ENCODE measurements at places on chromosomes 1 and 21.

GRCh38 chr1:230712470-230712942 lies 1.4 kb downstream of the AGT start:
- no peak overlapping the region for H3K4me3 ChIP-seq
- no peaks in the 10 kb centered on the region for H3K36me3 ChIP-seq
- H3K27ac ChIP-seq: no peak overlapping the region
- H3K4me1 ChIP-seq: peaks cover 20% of the 10 kb centered on the region
- H3K27me3 ChIP-seq: no peaks in the 10 kb centered on the region

GRCh38 chr21:26210614-26211013 lies 40.0 kb upstream of the APP start:
- H3K36me3 ChIP-seq: no peaks in the 10 kb centered on the region
- DNase-seq: no peak
- no peak overlapping the region for H3K4me3 ChIP-seq
- no peaks in the 10 kb centered on the region for H3K27me3 ChIP-seq
- H3K27ac ChIP-seq: no peak overlapping the region
- H3K4me1 ChIP-seq: no peaks in the 10 kb centered on the region

- no peak overlapping the region for H3K4me3 ChIP-seq
- peaks cover 13% of the 10 kb centered on the region for H3K4me1 ChIP-seq
- no peak overlapping the region for H3K27ac ChIP-seq
- DNase-seq: peak; percentile 38
- H3K27me3 ChIP-seq: no peaks in the 10 kb centered on the region
These were observed 37.1 kb downstream of the SLC30A1 start for GRCh38 chr1:211541720-211542477.

DNA sequence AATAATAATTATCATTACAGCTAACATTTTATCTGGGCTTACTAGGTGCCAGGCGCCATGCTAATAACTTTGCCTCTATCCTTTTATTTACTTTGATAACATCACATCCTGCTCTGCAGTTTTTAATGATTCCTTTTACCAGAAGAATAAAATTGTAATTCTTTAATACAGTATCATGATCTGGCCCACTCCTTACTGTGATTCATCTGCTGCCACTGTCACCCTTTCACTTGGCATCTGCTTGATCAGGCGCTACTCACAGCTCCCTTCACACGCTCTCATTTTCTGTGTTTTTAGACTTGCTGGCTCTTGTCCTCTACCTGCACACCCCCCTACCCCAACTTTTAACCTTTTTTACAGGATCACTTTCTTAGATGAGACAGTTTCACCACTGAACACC lies 167.5 kb downstream of the NTMT2 start:
- no peak for DNase-seq
- no peaks in the 10 kb centered on the region for H3K36me3 ChIP-seq
- H3K4me3 ChIP-seq: no peak overlapping the region
- H3K27ac ChIP-seq: no peak overlapping the region

DNA sequence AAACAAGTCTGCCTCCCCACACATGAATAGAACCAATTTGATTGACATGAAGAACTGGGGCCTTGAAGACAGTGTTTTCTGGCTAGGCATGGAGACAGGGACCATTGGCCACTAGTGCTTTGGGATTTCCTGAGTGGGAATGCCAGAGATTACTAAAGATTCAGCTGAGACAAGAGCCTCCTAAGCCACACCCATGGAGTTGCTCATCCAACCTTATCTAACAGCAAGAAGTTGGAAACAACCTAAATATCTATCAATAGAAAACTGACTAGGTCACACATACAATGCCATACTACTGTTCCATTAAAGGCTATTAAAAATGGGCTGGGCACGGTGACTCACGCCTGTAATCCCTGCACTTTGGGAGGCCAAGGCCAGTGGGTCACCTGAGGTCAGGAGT lies 184.1 kb downstream of the ZBTB18 start:
- H3K4me1 ChIP-seq: peaks cover 15% of the 10 kb centered on the region
- H3K36me3 ChIP-seq: no peaks in the 10 kb centered on the region
- DNase-seq: no peak
- no peak overlapping the region for H3K27ac ChIP-seq

- H3K4me1 ChIP-seq: no peaks in the 10 kb centered on the region
- H3K36me3 ChIP-seq: no peaks in the 10 kb centered on the region
- no peak overlapping the region for H3K4me3 ChIP-seq
- no peaks in the 10 kb centered on the region for H3K27me3 ChIP-seq
- H3K27ac ChIP-seq: no peak overlapping the region
These were observed 83.0 kb upstream of the ATF3 start for GRCh38 chr1:212525479-212526110.

DNA sequence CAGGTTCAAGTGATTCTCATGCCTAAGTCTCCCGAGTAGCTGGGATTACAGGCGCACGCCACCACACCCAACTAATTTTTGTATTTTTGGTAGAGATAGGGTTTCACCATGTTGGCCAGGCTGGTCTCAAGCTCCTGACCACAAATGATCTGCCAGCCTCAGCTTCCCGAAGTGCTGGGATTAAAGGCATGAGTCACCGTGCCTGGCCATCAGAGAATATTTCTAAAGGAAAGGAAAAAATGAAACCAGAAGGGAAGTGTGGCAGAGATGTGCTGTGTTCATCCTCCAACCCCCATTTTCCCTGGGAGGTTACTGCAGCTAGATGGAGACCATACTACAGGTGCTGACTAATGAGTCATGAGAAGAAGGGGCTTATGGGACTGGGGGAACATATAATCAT lies 964.1 kb downstream of the TTLL7 start:
- no peak overlapping the region for H3K27ac ChIP-seq
- no peak for DNase-seq
- H3K4me1 ChIP-seq: no peaks in the 10 kb centered on the region
- H3K36me3 ChIP-seq: no peaks in the 10 kb centered on the region
- H3K27me3 ChIP-seq: no peaks in the 10 kb centered on the region

DNA sequence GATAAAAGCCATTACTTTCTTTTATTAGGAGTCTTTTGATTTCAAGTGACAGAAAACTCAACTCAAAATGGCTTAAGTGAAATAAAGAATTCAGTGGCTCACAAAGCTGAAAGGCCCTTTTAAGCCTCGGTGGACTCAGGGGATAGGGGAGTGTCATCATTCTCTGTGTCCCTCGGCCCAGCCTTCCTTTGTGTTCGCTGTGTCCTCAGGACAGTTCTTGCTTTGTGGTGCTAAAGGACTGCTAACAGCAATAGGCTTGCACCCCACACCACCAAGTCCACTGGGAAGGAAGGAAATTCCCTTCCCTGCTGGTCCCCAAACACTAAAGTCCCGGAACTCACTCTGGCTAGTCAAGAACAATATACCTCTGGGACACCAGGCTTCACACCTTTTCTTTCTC lies 129.2 kb downstream of the NTPCR start:
- H3K27me3 ChIP-seq: no peaks in the 10 kb centered on the region
- H3K36me3 ChIP-seq: no peaks in the 10 kb centered on the region
- no peak for DNase-seq
- no peak overlapping the region for H3K27ac ChIP-seq

GRCh38 chr1:180228648-180229482 lies 1.2 kb upstream of the LHX4 start:
- H3K27me3 ChIP-seq: no peaks in the 10 kb centered on the region
- no peaks in the 10 kb centered on the region for H3K36me3 ChIP-seq
- H3K27ac ChIP-seq: no peak overlapping the region
- peak overlapping the region; percentile 56 for H3K4me3 ChIP-seq
- H3K4me1 ChIP-seq: peaks cover 41% of the 10 kb centered on the region

- no peaks in the 10 kb centered on the region for H3K27me3 ChIP-seq
- no peak overlapping the region for H3K4me3 ChIP-seq
- H3K27ac ChIP-seq: no peak overlapping the region
- DNase-seq: no peak
These were observed 6.7 kb upstream of the KIF26B start for GRCh38 chr1:245148069-245148468.

DNA sequence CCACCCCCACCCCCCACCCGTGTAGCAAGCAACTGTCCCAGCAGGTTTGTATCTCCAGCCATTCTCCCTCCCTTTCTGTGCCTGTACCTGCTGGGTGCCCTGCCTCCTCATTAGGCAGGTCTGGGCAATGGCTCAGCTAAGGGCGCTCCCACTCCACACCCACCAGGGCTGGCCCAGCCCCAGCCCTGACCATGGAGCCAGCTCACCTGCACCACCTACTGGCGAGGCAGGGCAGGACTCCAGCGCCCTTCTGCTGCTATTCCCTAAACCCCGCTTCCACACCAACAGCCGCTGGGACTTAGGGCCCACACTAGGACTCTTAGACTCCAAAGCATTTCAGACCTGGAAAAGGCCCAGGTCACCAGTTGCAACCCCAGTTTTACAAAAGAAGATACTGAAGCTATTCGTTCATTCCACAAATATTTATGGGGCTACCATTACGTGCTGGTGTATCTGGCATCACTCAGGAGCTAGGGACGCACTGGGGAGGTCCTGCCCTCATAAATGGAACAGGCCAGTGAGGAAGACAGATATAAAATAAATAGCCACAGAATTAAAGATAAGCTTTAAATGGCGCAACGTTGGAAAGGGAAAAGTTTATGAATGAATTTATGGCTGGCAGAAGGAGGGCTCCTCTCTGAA lies 24.0 kb downstream of the PGLYRP3 start:
- H3K4me3 ChIP-seq: no peak overlapping the region
- H3K27me3 ChIP-seq: no peaks in the 10 kb centered on the region
- no peaks in the 10 kb centered on the region for H3K36me3 ChIP-seq
- no peak overlapping the region for H3K27ac ChIP-seq
- DNase-seq: no peak
- no peaks in the 10 kb centered on the region for H3K4me1 ChIP-seq

- H3K27ac ChIP-seq: no peak overlapping the region
- peaks cover 32% of the 10 kb centered on the region for H3K4me1 ChIP-seq
- DNase-seq: no peak
- no peaks in the 10 kb centered on the region for H3K36me3 ChIP-seq
- no peaks in the 10 kb centered on the region for H3K27me3 ChIP-seq
These were observed 50.3 kb downstream of the GPR161 start for GRCh38 chr1:168086438-168086837.

GRCh38 chr1:234638832-234639799 lies 29.1 kb upstream of the IRF2BP2 start:
- H3K4me3 ChIP-seq: no peak overlapping the region
- H3K27me3 ChIP-seq: no peaks in the 10 kb centered on the region
- H3K4me1 ChIP-seq: peaks cover 52% of the 10 kb centered on the region
- H3K27ac ChIP-seq: peak overlapping the region; percentile 90
- peak; percentile 65 for DNase-seq

GRCh38 chr1:168408539-168408865 lies 127.8 kb downstream of the TBX19 start:
- H3K4me1 ChIP-seq: no peaks in the 10 kb centered on the region
- no peak overlapping the region for H3K27ac ChIP-seq
- H3K36me3 ChIP-seq: no peaks in the 10 kb centered on the region
- no peak overlapping the region for H3K4me3 ChIP-seq

GRCh38 chr1:20200966-20201365 lies 14.6 kb upstream of the PLA2G2C start:
- no peak overlapping the region for H3K27ac ChIP-seq
- DNase-seq: no peak

DNA sequence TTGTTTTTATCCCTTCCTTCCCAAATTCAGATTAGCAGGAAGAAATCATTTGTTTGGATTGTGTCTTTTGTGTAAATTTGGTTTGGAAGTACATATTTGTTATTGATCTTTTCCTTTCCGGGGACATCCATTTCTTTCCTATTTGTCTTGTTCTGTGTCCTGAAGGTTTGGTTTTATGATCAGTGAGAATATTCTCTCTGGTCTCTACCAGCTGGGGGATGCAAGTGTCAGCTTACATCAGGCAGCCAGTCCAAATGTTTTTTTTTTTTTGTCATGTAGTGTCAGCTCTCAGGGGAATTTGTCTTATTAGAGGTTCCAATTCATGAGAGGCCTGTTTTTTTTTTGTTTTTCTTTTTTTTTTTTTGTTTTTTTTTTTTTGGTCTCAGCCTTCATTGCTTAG lies 479.2 kb upstream of the LRRC7 start:
- no peak overlapping the region for H3K27ac ChIP-seq
- H3K4me3 ChIP-seq: no peak overlapping the region
- no peaks in the 10 kb centered on the region for H3K36me3 ChIP-seq
- no peaks in the 10 kb centered on the region for H3K4me1 ChIP-seq
- no peaks in the 10 kb centered on the region for H3K27me3 ChIP-seq

- no peak overlapping the region for H3K27ac ChIP-seq
- H3K27me3 ChIP-seq: no peaks in the 10 kb centered on the region
- no peak for DNase-seq
- no peaks in the 10 kb centered on the region for H3K4me1 ChIP-seq
- H3K4me3 ChIP-seq: no peak overlapping the region
These were observed 420.5 kb downstream of the MATN1 start for GRCh38 chr1:30302858-30303257.

- no peak overlapping the region for H3K27ac ChIP-seq
- DNase-seq: no peak
- no peaks in the 10 kb centered on the region for H3K27me3 ChIP-seq
- H3K36me3 ChIP-seq: no peaks in the 10 kb centered on the region
- H3K4me1 ChIP-seq: no peaks in the 10 kb centered on the region
These were observed 30.2 kb upstream of the RUNX3 start for GRCh38 chr1:24960071-24960801.

DNA sequence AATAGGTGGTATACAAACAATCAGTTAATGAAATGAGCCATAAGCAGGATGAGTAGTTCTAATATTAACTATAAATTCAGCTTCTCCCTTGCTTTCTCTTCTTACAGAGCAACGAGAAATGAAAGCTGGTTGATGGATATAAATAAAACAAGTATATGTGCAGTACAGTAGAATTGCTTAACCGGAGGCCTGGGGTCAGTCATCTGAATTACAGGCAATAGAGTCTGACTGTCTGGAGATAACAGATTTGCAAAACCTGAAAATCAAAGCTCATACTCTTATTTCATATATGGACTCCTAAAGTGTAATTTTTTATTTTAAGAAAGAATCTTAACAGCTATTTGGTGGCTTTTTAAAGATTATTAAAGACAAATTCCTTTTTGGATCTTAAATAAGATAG lies 43.1 kb upstream of the SGIP1 start:
- no peak for DNase-seq
- H3K36me3 ChIP-seq: no peaks in the 10 kb centered on the region
- no peak overlapping the region for H3K4me3 ChIP-seq

DNA sequence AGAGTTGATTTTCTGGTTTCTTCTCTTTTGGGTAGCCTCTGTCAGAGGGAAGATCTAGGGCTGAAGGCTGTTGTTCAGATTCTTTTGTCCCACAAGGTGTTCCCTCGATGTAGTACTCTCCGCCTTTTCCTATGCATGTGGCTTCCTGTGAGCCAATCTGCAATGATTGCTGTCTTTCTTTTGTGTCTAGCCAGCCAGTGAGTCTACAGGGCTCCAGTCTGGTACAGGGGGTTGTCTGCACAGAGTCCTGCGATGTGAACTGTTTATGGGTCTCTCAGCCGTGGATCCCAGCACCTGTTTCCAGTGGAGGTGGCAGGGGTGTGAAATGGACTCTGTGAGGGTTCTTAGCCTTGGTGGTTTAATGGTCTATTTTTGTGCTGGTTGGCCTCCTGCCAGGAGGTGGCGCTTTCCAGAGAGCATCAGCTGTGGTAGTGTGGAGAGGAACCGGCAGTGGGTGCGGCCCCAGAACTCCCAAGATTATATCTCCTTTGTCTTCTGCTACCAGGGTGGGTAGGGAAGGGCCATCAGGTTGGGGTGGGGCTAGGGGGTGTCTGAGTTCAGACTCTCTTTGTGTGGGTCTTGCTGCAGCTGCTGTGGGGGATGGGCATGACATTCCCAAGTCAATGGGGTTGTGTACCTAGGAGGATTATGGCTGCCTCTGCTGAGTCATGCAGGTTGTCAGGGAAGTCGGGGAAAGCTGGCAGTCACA lies 81.3 kb upstream of the C21orf91 start:
- no peaks in the 10 kb centered on the region for H3K36me3 ChIP-seq
- H3K27me3 ChIP-seq: no peaks in the 10 kb centered on the region
- H3K4me1 ChIP-seq: no peaks in the 10 kb centered on the region

- no peak for DNase-seq
- no peaks in the 10 kb centered on the region for H3K4me1 ChIP-seq
- H3K36me3 ChIP-seq: no peaks in the 10 kb centered on the region
- no peak overlapping the region for H3K27ac ChIP-seq
- no peak overlapping the region for H3K4me3 ChIP-seq
These were observed 17.4 kb upstream of the HIVEP3 start for GRCh38 chr1:41936107-41936506.
